ENCODE measurements at places on chromosomes 5 and 9. TPM values are rescaled to one million over a fixed set of nuclear protein-coding genes. Genes with fewer than 3 reads are reported as not detected.

N4BP3 gene
- total RNA-seq: 32.1 TPM

ACTBL2 gene
- total RNA-seq: not detected

SOHLH1 gene
- not detected for total RNA-seq

EPB41L4A gene
- 4.8 TPM for total RNA-seq

CD72 gene
- 3.3 TPM for total RNA-seq

CFAP77 gene
- total RNA-seq: 0.72 TPM

LHX2 gene
- total RNA-seq: not detected

ELAVL2 gene
- 16.8 TPM for total RNA-seq

LRRC19 gene
- total RNA-seq: not detected

GPR150 gene
- total RNA-seq: not detected

GLRX gene
- total RNA-seq: 13.8 TPM

C9orf152 gene
- not detected for total RNA-seq

PPP2R2B gene
- total RNA-seq: 15.2 TPM

TBC1D2 gene
- 2.9 TPM for total RNA-seq

TEK gene
- total RNA-seq: 1.8 TPM

PCSK1 gene
- 2.0 TPM for total RNA-seq

TMEM174 gene
- total RNA-seq: not detected

SNCAIP gene
- total RNA-seq: 2.6 TPM

PARP8 gene
- total RNA-seq: 34.0 TPM

PGM5 gene
- not detected for total RNA-seq

GLT6D1 gene
- total RNA-seq: not detected

ADCY2 gene
- 31.3 TPM for total RNA-seq

CATSPER3 gene
- total RNA-seq: 0.50 TPM

CYSRT1 gene
- total RNA-seq: 1.9 TPM

ANGPTL2 gene
- 4.8 TPM for total RNA-seq

JAK2 gene
- 3.4 TPM for total RNA-seq

PCAT7 gene
- 4.0 TPM for total RNA-seq

AP3S1 gene
- total RNA-seq: 74.5 TPM

LHX3 gene
- total RNA-seq: not detected

TRIM7 gene
- total RNA-seq: not detected

COL27A1 gene
- total RNA-seq: 17.5 TPM

SLC1A1 gene
- total RNA-seq: 4.2 TPM

ARL15 gene
- total RNA-seq: 13.0 TPM

SPATA31E1 gene
- total RNA-seq: 0.09 TPM

DND1 gene
- total RNA-seq: 2.3 TPM

BRINP1 gene
- total RNA-seq: 12.4 TPM

SLC34A1 gene
- not detected for total RNA-seq

RACK1 gene
- total RNA-seq: 2,548 TPM

ANKRD34B gene
- 0.72 TPM for total RNA-seq

NR5A1 gene
- total RNA-seq: 0.37 TPM

SREK1 gene
- 59.6 TPM for total RNA-seq

ZER1 gene
- 24.2 TPM for total RNA-seq

RELL2 gene
- total RNA-seq: 11.1 TPM

CDH12 gene
- not detected for total RNA-seq

TSSK1B gene
- not detected for total RNA-seq

FYB1 gene
- not detected for total RNA-seq

CCNO gene
- 0.42 TPM for total RNA-seq

ISL1 gene
- 0.13 TPM for total RNA-seq

OTP gene
- not detected for total RNA-seq

IL6ST gene
- total RNA-seq: 10.3 TPM

IL5 gene
- not detected for total RNA-seq

SAXO1 gene
- 0.09 TPM for total RNA-seq

PRRT1B gene
- total RNA-seq: 1.0 TPM

ARL14EPL gene
- total RNA-seq: not detected
